ENCODE measurements at places on chromosomes 1 and 21.
A peak's percentile ranks its signal among the peaks of the same experiment; 100 is the strongest.

DNA sequence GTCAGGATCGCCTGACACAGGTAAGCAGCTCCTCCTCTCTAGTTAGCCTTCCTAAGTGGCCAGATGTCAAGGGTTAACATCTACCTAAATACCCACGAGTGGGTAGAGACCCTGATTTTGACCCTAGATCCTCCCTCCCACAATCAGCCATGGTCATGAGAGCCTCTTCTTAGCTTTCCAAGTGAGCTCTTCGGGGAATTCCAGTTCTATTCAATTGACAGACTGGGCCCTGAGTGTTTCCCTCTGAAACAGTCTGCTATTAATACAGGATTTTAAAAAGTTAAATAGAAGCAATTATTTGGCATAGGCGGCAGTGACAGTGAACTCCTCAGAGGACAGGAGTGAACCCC is 28.1 kb downstream of the C2CD2 start:
- DNase-seq, result no peak

GRCh38 chr1:68328490-68328889 is 96.2 kb upstream of the WLS start:
- DNase-seq, result no peak

DNA sequence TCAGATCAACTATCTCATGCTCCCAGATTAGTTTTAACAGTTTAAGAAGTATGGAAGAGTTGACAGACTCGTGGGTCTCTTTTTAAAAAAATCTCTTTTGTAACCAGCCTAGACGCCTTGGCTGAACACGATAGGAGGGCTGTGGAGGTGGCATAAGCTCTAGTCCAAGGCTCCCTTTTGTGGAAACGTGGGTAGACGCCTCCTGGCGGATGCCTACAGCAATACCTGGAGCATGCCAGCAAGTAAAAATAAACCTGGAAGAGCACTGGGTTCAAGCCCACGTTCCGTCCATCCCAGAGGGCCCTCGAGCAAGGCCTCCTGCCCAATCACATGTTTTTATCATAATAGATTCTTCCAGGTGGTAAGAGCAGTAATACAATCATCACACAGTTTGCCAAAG is 87.9 kb downstream of the RGS7 start:
- DNase-seq, result no peak

GRCh38 chr1:63322944-63323864 is 837 bp downstream of the FOXD3 start:
- DNase-seq, result peak; percentile 26

DNA sequence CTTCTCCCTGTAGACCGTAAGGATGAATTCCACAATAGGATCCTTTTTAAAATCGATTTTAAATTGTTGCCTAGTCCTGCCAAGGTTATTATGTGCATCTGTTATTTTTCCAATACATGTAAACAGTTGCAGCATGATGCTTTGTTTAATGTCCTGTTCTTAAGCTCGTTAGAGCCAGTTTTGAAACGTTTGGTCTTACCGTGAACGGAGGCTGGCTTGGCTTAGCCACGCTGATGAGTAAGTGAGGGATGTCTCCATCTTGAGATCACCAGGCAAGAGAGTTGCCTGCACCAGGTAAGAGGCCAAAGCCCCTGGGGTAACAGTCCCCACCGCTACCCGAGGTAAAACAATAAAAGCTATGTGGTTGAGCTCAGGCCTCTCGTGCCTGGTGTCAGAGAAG is 17.3 kb downstream of the CSTB start:
- DNase-seq, result no peak

DNA sequence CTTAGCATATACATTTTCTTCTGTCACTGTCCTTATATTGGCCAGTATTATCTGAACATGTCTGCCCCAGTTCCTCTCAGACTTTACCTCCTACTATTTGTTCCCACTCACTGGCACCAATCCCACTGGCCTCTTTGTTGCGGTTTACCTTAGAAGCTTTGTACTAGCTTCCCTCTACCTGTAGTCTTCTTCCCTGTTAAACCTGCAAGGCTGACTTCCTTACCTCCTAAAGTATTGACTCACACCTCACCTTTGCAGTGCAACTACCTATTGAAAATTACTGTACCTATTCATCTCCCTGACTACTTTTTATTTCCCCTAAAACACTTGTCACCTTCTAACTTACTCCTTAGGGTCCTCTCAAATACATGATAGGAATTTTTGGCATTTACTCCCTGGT is 111.1 kb downstream of the CLEC20A start:
- no peak for DNase-seq

DNA sequence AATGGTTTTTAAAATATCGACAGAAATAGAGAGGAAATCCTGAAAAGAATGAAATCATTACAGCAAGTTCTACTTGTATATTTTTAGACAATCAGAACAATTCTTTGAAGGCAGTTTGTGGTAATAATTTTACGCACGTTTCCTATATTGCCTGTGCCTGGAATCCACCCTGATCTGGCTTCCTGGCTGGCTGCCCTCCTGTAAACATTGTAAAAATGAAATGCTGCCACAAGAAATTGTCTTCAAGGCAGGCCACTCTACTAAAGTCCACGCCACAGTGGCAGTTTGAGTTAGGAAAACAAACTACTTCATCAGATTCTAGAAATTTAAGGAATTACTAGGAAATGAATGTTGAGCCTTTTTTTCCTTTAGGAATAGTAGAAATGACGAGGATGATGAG is 454.5 kb upstream of the NR5A2 start:
- no peak for DNase-seq

GRCh38 chr1:85406887-85407533 is 57.9 kb downstream of the DDAH1 start:
- no peak for DNase-seq

- no peak for DNase-seq
Measured at GRCh38 chr1:219833214-219833815, 95.0 kb downstream of the SLC30A10 start.

GRCh38 chr1:162371611-162372010 is 5.0 kb downstream of the SPATA46 start:
- DNase-seq, result no peak

- DNase-seq, result no peak
Measured at GRCh38 chr1:211900441-211900840, 69.9 kb upstream of the LPGAT1 start.

DNA sequence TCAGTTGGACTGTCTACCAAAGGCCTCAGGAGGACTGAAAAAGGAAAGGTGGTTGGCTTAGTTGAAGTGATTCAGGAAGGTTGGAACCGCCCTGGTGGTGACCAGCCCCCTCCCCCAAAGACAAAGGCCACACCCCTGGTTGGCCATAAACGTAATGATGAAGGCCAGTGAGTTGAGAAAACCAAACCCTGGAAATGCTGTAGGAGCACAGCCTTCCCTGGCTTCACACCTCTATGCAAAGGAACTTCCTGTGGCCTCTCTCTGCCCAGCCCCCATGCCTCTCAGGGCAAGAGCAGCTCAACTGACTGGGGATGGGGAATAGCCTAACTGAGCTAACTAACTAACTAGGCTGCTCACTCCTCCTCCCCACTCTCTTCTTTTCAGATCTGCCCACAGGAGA is 90.4 kb downstream of the NPHP4 start:
- DNase-seq, result no peak

GRCh38 chr1:19329188-19329587 is 17.1 kb downstream of the SLC66A1 start:
- no peak for DNase-seq

DNA sequence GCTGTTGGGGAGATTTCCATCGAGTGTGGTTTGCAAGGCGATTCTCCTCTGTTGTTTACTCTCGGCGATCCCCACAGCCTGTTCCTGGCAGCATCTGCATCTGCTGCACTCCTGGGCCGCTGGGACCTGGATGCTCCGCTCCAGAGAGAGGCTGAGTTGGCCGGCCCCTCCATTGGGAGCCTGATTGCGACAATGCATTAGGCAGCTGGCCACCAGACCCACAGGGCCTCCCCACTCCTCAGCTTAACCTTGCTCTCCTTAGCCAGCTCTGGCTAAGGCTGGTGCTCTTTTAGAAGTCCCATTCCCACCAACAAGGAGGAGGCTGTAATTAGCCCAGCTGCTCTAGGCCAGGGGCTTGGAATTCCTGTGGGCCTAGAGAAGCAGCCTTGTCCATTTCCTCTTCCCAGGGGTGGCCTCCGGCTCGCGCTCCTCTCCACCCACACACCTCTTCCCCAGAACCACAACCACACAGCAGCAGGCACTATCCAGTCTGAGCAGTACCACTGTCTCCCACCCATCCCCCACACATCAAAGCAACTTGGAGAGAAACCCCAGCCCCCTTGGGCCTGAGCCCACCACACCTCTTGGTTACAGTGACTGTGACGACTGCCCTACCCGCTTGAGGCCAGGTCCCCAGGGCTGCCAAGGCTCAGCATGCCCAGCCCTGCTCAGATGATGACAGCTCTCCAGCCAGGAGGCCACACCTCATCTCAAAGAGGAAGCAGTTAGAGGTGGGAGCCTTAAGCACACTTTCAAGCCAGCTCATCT is 193.8 kb upstream of the EDN2 start:
- no peak for DNase-seq

DNA sequence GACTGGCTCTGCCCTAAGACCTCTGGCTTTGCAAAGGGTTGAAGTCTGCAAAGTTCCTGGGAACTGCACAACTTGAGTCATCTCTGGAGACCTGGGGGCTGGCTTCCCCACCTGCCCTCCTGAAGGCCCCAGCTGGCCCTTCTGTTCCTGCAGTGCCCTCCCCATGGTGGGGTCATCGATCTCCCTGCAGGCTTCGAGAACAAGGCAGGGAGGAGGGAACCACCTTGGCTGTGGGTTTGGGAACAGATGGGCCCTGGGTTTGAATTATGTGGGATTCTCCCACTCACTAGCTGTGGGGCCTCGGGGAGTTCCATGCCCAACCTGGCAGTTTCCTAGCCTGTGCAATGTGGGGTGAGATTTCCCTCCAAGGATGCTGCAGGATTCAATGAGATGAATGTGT is 310.2 kb downstream of the PTPRU start:
- no peak for DNase-seq

DNA sequence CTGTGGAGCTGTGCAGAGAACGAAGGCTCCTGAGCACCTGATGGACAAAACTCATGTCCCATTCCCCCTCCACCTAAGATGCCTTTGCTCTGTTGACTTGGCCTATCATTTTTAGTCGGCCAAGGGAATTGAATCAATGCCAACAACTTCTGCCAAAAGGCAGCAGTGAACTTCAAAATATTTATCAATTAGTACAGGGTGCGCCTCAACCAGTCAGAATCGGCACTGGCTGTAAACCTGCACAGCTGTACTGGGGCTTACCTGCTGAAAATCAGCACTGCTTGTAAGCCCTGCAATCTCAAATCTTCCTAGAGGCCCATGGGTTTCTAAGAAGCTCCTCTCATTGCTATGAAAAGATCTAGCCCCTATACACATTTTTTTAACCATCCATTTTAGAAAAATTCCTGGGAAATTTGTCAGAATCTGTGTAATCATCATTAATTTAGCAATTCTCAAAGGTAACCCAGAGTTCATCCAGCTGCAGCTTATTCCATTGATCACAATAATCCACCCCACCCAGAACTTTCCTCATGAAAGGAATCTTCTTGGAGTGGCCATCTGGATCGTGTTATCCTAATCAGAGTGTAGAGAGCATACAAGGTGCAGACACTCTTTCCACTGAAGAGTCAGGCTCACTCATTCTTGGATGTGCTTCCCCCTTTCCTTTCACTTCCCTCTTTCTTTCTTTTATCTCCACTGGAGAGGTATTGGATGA is 40.2 kb downstream of the ADAMTS1 start:
- no peak for DNase-seq

GRCh38 chr1:47507881-47508701 is 70.2 kb downstream of the FOXD2 start:
- DNase-seq, result peak; percentile 40

DNA sequence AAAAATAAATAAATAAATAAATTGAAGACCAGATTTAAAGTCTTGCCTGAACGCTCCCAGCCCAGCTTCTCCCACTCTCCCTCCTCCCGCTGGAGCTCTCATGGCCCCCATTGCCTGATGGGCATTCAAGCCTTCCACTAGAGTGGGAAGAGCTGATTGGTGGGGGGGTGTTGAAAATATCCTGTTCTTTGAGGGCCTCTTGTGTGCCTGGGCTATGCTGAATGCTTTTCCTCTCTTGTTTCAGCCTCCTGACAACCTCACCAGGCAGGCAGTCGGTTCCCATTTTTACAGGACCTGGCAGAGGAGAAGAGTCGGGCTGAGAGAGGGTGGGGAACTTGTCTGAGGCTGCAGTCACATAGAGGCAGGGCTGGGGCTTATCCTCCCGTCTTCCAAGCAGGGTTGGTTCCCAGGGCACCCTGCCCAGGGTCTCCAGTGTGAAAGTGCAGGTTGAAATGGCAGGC is 59.2 kb upstream of the SSBP3 start:
- no peak for DNase-seq

GRCh38 chr1:31694069-31694963 is 9.5 kb downstream of the COL16A1 start:
- no peak for DNase-seq

- DNase-seq, result no peak
Measured at GRCh38 chr1:109539676-109540075, at the start of gene GPR61. GPR61 (plus strand) TSS chr1:109539872; CDS start chr1:109543023, 3,151 bp downstream.

- no peak for DNase-seq
Measured at GRCh38 chr1:156401681-156402081, 32.7 kb downstream of the RHBG start.

DNA sequence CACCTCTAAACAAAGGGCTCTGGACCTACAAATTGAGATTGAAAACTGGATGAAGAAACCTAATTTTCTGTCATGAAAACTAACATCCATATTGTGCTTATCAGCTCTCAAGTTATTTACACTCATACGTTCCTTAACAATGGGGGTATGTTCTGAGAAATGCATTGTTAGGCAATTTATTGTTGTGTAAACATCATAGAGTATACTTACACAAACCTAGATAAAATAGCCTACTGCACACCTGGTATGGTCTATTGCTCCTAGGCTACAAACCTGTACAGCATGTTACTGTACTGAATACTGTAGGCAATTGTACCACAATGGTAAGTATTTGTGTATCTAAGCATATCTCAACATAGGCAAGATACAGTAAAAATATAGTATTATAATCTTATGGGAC is 191.4 kb downstream of the TM2D1 start:
- no peak for DNase-seq

- no peak for DNase-seq
Measured at GRCh38 chr1:165138960-165139359, 217.6 kb downstream of the LMX1A start.

DNA sequence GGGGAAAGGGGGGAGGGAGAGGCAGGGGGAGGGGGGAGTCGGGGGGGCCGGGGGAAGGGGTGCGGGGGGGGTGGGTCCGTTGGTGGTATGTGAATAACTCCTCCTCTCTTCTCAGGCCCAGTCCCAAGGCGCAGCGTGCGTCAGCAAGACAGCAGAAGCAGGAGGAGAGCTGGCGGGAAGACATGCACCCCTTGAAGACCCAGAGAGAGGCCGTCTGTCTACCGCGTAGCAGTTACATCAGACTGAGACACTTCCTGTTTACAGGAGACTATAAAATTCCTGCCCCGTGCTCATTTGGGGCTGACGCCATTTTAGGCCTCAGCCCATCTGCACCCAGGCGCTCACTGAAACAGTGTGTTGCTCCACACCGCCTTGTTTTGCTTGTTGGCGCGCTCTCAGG is 55.3 kb downstream of the SETD4 start:
- DNase-seq, result no peak

- no peak for DNase-seq
Measured at GRCh38 chr1:41663671-41664400, 179.4 kb upstream of the EDN2 start.

Data from stimulated activated CD4-positive, alpha-beta T cell treated with anti-CD3 and anti-CD28 coated beads, Interleukin-4, amount 100 ng/mL, for 4 hours (primary cell).